ENCODE measurements at places on chromosomes 4 and X. TPM values are rescaled to one million over a fixed set of nuclear protein-coding genes. Genes with fewer than 3 reads are reported as not detected.

The UNC5C gene
- total RNA-seq: 3.3 TPM

The CT83 gene
- not detected for total RNA-seq

The GAGE12H gene
- total RNA-seq: not detected

The MID1IP1 gene
- total RNA-seq: 46.4 TPM

The UGT2B17 gene
- not detected for total RNA-seq

The JAKMIP1 gene
- not detected for total RNA-seq

The EDA gene
- 0.79 TPM for total RNA-seq

The RAB41 gene
- not detected for total RNA-seq

The DUSP21 gene
- total RNA-seq: not detected

The CMC4 gene
- 7.7 TPM for total RNA-seq

The DNAAF6 gene
- total RNA-seq: not detected

The GASK1B gene
- total RNA-seq: 25.1 TPM

The WAS gene
- 0.12 TPM for total RNA-seq

The MMRN1 gene
- 11.1 TPM for total RNA-seq

The FREM3 gene
- total RNA-seq: 0.44 TPM

The SPACA5 gene
- total RNA-seq: not detected

The PWWP3B gene
- total RNA-seq: 0.06 TPM

The TRO gene
- total RNA-seq: 5.8 TPM

The LNX1 gene
- 16.6 TPM for total RNA-seq

The SMARCA1 gene
- total RNA-seq: 78.5 TPM

The TLR6 gene
- 1.4 TPM for total RNA-seq

The USP46 gene
- 12.9 TPM for total RNA-seq
